Bronchial epithelial cell (primary cell): ENCODE measurements at places on chromosomes 16 and 17.

DNA sequence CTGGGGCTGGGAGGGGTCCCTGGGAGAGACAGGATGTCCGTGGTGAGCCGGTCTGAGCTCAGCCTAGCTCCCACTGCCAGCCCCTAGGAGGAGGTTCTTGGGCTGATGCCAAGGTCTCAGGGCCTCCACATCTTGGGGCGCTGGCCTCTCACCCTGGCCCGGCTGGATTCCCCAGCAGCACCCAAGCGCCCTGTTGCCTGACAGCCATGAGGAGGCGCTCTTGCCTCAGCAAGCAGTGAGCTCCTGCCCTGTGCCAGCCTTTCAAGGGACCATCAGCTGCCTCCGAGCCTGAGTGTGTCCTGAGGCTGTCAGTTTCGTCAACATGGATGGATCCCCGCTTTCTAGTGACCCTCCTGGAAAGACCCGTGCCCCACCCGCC, 234.9 kb upstream of the CIBAR2 start:
- DNase-seq, result peak; percentile 27

DNA sequence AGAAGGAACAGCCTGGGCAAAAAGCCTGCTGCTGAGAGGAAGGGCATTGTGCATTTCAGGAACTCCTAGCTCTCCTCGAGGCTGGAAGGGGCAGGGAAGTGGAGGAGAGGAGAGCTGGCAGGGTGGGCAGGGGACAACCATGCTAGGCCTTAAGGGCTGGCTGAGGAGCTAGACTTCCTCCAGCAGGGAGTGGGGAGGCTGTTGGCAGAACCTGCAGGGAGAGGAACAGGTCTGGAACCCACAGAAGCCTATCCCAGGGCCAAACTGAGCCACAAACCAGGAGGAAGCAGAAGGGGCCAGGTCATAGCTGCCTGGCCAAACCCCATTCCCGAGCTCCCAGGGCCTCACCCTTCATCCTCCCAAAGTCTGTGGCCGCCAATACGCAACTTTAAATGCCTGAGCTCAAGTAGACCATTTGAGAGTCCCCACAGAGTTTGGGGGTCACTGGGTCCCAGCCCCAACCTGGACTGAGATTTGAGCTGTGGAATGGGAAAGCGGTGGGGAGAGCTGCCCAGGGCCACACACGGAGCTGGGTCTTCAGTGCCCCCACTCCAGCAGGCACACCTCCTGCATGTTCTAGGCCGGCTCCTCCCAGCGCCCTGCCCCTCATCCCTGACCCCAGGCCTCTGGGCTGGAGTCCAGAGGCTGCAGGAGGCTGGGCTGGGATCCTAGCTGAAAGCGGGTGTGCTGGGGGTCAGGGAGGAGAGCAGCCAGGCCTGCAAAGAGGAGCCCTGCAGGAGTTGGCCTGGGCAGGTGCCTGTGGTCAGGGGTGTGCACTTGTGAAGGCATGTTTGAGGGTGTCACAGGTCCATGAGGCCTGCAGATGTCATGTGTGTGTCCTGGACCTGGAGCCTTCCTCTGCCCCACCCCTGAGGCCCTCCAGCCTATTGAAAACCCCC, 4.5 kb downstream of the CDH5 start:
- DNase-seq, result no peak

DNA sequence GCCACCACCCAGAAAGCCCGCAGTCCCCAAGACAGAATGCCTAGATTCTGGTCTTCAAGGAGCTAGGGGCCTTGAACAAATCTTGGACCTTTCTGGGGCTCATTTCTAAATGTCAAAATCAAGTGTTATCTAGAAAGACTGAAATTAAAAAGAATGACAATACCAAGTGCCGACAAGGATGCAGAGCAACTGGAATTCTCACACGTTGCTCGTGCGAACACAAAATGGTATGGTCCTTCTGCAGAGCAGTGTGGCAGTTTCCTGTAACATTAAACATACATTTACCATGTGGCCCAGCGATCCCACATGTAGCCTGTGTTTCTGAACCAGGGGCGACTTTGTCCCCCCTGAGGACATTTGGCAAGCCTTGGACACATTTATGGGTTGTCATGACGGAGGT, 137.9 kb downstream of the GAS7 start:
- no peak for DNase-seq

GRCh38 chr17:43389046-43389947, 9.5 kb upstream of the ARL4D start:
- peak; percentile 73 for DNase-seq

DNA sequence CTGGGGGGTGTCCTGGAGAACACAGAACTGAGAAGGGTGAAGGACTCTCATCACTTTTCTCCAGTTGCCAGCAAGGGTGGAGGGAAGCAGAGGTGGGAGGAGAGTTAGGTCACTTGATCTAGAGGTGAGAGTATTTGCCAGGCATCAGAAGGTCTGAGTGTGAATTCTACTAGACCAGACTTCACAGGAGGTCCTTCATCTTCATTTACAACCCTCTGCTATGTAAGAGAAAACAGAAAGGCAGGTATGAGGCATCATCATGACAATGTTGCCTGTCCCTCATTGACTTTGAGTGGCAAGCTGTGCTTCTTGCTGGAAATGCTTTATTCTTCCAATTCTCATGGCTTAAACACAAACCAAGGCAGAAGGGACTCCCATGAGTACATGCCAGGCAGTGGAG, 45.9 kb upstream of the B4GALNT2 start:
- DNase-seq, result no peak

DNA sequence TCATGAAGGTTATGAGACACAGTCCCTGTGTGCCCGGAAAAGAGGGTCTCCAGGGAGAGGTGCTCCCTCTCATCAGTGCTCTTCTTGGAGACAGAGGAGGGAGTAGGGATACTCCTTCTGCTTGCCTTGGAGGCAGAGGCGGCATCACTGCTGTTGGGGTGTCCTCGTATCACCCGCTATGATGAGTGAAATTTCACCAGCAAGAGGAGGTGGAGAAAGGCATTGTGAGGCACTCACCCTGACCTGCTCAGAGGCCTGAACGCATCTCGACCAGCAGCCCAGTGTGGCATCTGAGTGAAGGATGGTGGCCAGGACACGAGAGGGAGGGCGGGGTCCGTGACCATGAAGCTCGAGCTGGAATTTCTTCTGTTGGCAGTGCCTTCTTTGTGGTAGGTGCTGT, 222.1 kb upstream of the CHMP6 start:
- DNase-seq, result no peak

GRCh38 chr16:57203451-57203850, 17.3 kb downstream of the RSPRY1 start:
- DNase-seq, result no peak

DNA sequence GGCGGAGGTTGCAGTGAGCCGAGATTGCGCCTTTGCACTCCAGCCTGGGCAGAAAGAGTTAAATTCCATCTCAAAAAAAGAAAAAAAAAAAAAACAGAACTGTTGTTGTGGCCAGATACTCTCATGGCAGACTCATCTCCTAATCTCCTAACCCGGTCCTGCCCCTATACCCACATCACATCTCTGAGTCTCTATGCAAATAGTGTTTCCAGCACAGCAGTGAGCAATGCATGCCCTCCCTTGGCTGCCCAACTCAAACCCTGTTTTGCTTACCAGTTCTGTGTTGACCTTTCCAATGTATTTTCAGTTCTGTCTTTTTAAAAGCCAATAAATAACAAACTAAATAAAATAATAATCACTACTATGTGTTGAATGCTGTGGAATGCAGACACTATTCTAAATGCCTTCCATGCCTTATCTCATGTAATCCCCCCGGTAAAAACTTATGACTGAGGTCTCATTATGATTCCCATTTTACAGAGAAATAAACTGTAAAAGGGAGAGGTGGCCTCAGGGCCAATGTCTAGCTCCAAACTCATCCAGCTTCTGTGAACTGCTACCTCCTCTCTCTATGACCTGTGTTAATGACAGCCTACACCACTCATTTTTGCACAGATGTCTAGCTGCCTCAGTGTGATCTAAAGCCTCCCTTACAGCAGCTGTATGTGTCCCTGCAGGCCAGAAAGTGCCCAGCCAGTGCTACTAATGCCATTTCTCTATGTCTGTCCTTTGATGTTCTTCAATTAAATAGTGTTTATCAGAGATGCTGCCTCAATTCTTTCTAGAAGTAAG, 289.8 kb downstream of the HS3ST3B1 start:
- no peak for DNase-seq

GRCh38 chr17:50660887-50661345, 26.2 kb downstream of the ABCC3 start:
- DNase-seq, result no peak

GRCh38 chr17:44001461-44001920, 2.9 kb upstream of the NAGS start:
- DNase-seq, result no peak

DNA sequence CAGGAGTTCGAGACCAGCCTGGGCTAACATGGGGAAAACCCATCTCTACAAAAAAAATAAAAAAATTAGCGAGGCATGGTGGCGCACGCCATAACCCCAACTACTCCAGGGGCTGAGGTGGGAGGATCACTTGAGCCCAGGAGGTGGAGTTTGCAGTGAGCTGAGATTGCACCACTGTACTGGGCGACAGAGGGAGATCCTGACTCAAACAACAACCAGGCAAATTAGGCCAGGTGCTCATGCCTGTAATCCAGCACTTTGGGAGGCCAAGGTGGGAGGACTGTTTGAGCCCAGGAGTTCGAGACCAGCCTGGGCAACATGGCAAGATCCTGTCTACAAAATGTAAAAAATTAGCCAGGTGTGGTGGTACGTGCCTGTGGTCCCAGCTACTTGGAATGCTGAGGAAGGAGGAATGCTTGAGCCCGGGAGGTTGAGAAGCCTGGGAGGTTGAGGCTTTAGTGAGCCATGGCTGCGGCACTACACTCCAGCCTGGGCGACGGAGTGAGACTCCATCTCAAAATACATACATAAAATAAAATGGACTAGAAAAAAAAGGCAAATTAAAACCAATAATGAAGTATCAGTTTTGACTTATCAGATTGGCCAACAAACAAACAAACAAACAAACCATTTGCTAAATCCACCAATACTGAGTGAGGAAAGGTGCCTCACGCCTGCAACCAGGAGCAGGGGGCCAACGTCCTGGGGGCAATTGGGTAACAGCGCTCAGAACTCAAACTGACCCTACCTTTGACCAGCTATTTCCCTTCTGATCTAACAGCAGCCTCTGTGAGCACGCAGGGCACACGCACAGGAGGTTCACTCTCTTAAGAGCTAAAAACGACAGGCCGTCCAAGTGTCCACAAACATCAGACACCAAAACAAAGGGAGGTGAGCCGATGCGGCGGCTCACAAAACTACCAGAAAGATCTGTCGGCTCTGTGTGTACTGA, 19.4 kb upstream of the FASN start:
- no peak for DNase-seq

- no peak for DNase-seq
These were observed 6.6 kb downstream of the NDRG4 start for GRCh38 chr16:58506241-58507194.

DNA sequence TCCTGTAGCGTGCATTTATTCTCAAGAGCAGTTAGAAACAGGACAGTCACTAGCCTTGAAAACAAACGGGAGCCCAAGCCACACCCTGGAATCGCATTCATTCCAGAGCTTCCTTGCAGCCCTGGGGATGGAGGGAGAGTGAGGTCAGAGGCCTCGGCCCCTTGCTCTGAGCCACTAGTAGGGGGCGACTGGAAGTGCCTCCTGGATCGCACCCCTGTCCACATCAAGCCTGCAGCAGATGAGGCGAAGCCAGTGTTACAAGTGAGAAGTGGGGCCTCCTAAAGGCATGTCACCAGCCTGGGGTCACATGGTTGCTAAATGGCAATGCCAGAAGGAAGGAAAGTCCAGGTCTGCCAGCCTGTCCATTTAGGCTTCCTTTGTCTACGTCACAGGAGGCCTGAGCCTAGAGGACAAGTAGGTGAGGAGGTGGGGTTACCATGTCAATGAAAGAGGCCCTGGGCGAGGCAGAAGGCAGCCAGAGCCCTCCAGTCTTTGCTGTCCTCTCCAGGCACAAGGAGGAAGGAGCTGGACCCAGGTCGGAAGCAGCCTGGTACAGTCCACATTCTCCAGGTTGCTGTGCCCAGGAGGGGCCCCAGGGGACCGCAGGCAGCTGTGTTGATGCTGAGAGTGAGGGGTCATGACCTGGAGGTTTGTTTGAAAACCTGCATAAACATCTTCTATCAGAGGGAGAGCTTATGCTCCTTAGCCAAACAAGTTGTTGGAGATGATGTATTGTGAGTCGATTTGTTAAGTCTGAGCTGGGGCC, 3.0 kb upstream of the RCVRN start:
- DNase-seq, result no peak

- DNase-seq, result no peak
These were observed 16.6 kb downstream of the MYO15B start for GRCh38 chr17:75604034-75604695.

DNA sequence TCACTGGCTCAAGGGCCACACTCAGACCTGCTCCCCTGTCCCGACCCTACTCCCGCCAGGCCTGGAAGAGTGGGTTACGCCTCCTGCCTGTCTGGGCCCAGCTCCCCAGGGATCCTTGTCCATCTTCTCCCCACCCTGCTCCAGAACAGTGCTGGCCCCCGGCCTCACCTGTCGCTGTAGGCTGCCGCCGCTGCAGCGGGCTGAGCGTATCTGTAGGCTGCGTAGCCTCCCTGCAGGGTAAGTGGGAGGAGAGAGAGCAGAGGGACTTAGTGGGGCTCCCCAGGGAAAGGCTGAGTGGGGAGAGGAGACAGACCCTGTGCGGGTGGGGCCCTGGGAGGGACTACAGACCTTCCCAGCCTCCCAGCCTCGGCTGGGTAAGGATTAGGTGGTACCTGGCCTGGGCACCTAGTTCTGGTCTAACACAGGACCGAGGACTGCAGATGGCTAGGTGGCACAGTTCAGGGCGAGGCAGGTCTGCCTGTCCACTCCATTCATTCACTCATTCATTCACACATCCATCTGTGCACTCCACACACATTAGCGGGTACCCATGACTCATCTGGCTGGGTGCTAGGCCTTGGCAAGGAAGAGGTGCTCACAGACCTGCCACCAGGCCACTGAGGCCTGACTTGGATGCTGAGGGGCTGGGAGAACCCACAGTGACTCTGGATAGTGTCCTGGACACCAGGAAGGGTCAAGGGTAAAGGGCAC, 20.9 kb downstream of the ENGASE start:
- peak; percentile 6 for DNase-seq
